ENCODE measurements at places on chromosomes 12 and 14.

GRCh38 chr14:68234101-68234905 lies 414.7 kb downstream of the RAD51B start:
- DNase-seq: no peak

DNA sequence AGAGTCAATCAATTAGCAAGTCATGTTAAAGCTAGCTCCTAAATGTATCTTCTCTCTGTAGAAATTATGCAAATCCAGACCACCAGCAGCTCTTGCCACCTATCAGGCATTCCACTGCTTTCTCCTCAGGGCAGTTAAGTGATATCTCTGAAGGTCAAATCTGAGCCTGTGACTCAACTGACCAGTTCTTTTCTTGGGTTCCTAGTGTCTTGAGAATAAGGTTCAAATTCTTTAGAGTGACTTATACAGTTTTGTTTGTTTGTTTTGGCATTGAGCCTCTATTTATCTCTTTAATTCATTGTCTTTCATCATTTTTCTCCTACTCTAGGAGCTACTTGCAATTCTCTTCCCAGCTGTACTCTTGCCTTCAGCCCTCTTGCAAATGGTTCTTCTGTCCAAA lies 2.5 kb upstream of the LRIG3 start:
- DNase-seq: no peak

- no peak for DNase-seq
Observed at GRCh38 chr12:116859079-116859478, 22.2 kb downstream of the HRK start.

- no peak for DNase-seq
Observed at GRCh38 chr12:50442178-50442908, 41.7 kb downstream of the LARP4 start.

DNA sequence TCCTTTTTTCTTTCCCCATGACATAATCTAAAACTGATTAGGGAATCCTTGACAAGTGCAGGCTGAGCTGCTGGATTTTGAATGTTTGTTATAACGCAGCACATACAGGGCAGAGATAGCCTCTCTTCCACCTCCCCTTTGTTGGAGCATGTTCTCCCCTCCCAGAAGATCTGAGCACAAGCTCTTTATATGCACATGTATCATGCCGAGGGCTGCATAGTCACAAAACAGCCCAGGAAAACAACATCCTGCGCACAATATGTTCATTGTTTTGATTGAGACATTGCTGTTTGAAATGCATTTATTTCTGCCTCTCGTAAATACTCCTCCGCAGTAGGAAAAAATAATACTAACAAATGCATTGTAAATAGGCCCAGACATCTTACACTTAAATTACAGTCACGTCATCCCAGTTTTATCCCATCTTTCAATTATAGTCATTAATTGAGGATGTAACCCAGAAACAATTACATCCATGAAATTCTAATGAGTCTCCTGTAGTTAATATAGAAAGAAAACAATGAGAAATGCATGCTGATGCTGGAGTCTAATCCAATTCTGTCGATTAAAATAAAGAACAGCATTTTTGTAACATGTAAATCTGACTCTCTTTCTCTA lies 401.8 kb downstream of the BTG1 start:
- no peak for DNase-seq

Measured in smooth muscle cell of the brain vasculature (primary cell).